ENCODE measurements at places on chromosomes 1 and 21. TPM values are rescaled to one million over a fixed set of nuclear protein-coding genes. Genes with fewer than 3 reads are reported as not detected.

Gene SEMA4A
- total RNA-seq: 4.1 TPM

Gene GSTM5
- total RNA-seq: 24.8 TPM

Gene KLHDC7A
- under 0.01 TPM for total RNA-seq

Gene TRIM63
- total RNA-seq: 0.77 TPM

Gene FAM3B
- total RNA-seq: not detected

Gene SLC30A10
- not detected for total RNA-seq

Gene AJAP1
- 0.97 TPM for total RNA-seq

Gene HSD11B1
- 2.4 TPM for total RNA-seq

Gene NUP210L
- total RNA-seq: 0.09 TPM

Gene ARMH1
- total RNA-seq: 2.7 TPM

Gene FCRL4
- not detected for total RNA-seq

Gene BTBD8
- total RNA-seq: 3.7 TPM

Gene EXO1
- 10.0 TPM for total RNA-seq

Gene PGLYRP3
- not detected for total RNA-seq

Gene OR2T33
- not detected for total RNA-seq

Gene TRAF5
- total RNA-seq: 17.1 TPM

Gene DNAJC6
- total RNA-seq: 11.3 TPM

Gene SEC16B
- total RNA-seq: 16.9 TPM

Gene LAD1
- total RNA-seq: not detected

Gene FMO3
- 0.51 TPM for total RNA-seq

Gene LEFTY1
- total RNA-seq: 3.5 TPM

All from uterus (tissue), 4 donors.